SK-MEL-5 (cell line): ENCODE measurements at places on chromosomes 11 and 22. TPM values are rescaled to one million over a fixed set of nuclear protein-coding genes. Genes with fewer than 3 reads are reported as not detected.

DNA sequence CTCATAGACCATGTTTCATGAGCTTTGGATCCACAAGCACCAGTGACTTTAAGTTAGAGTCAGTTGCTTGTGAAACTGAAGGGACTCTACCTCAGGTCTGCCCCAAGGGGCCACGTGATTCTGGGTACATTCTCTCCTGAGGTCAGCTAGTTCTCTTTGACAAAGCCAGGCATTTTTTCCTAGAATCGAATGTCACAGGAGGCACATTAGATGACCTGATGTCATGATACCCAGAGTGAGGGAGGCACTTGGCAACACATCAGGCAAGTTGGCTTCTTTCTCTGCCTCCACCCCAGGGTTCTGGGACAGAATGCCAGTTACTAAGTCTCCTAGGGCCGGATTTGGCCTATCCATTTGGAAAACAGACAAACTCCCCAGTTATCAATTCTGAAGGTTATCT lies 93.0 kb downstream of the APIP start:
- peak; percentile 35 for DNase-seq

The GSTT2 gene
- not detected in 2 replicates for total RNA-seq

GRCh38 chr11:13269775-13270174 lies 7.8 kb upstream of the BMAL1 start:
- no peak for DNase-seq

DNA sequence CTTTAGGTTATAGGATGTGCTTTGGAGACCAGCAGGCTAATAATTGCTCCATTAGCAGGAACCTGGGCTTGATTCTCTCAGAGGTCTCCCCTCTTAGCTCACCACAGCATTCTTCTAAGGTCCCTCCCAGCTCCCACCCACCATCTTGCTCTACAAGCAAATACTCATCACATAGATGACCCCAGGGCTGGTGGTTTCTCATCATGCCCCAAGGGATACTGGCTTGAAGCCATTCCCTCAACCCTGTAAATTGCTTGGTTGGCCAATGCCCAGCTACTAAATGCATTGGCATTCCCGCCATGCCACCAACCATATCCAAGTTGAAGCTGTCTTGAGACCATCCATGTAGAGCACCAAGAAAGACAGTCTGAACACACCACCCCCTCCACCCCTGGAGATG lies 130.2 kb upstream of the NCAM1 start:
- no peak for DNase-seq

- DNase-seq: no peak
Observed at GRCh38 chr11:65912845-65913244, 6.0 kb downstream of the C11orf68 start.

- no peak for DNase-seq
Observed at GRCh38 chr22:45816776-45817175, 145.1 kb downstream of the ATXN10 start.

- no peak for DNase-seq
Observed at GRCh38 chr22:17767233-17768065, 6.8 kb downstream of the BID start.

GRCh38 chr11:57483562-57483918 lies 23.2 kb downstream of the RTN4RL2 start:
- no peak for DNase-seq

GRCh38 chr11:65793625-65794400 lies 7.0 kb downstream of the OVOL1 start:
- no peak for DNase-seq

The P2RX3 gene
- not detected in 2 replicates for total RNA-seq

- no peak for DNase-seq
Observed at GRCh38 chr22:49153921-49154320, 673.8 kb downstream of the BRD1 start.

DNA sequence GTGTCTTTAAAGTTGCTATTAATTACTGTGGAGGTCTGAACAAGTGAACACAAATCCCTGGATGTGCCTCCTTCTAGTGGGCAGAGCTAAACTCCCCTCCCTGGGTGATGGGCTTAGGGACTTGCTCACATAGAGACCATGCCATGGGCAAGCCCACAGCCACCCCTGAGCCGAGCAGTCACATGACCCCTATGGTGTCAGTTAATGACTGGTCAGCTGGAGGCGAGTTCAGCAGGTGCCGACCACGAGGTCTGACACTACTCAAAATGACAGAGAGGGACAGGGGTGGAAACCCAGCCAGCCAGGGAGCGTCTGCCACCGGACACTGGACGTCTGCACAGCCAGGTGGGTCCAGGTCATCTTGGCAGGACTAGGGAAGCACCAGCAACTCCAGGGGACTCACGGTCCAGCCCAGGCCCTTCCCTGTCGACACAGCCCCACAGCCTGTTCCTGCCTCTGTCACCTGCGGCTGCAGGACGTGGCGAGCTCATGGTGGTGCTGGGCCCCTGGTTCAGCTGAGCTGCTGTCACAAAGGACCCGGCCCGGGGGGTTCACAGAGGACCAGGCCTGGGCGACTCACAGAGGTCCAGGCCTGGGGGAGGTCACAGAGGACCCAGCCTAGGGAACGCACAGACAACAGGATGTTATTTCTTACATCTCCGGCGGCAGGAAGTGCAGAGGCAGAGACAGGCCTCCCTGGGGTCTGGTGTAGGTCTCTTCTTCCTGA lies 135.0 kb downstream of the BRD1 start:
- DNase-seq: no peak

The ADM2 gene
- 1.1 and 2.4 TPM in 2 replicates for total RNA-seq

The CATSPER1 gene
- 0.05 TPM in 1 of 2 replicates, not detected in the other for total RNA-seq

GRCh38 chr22:31728857-31729256 lies 21.1 kb downstream of the PRR14L start:
- peak; percentile 69 for DNase-seq

The TMEM41B gene
- 35.4 and 54.2 TPM in 2 replicates for total RNA-seq

GRCh38 chr22:28800308-28801041 lies at the start of gene XBP1:
XBP1 (minus strand) TSS chr22:28800569.
- DNase-seq: peak; percentile 95

The PANX3 gene
- not detected in 2 replicates for total RNA-seq
